ENCODE measurements at places on chromosomes 16 and 17.

DNA sequence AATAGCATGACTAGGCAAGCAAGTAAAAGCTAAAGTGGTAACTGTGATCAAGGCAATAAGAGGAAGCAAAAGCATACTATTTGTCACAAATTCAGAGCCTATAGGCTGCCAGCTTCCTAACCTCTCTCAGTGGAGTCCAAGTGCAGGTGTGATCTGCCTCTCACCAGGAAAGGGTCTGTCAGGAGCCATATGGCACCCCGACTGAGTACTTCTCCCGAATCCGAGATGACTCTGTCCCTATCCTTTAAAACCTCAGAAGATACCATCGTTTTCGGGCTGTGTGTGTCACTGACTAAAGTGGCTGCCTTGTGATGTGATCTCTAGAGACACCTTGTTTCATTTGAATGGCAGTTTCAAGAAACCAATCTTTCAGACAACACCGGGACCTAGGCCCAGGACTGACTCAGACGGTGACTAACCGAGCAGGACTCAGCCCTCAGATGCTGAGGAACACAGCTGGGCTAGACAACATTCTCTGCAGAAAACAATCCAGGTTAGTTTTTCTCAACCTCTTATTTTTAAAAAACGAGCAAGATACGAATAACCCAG is 63.6 kb downstream of the SMG6 start:
- DNase-seq = peak; percentile 97

DNA sequence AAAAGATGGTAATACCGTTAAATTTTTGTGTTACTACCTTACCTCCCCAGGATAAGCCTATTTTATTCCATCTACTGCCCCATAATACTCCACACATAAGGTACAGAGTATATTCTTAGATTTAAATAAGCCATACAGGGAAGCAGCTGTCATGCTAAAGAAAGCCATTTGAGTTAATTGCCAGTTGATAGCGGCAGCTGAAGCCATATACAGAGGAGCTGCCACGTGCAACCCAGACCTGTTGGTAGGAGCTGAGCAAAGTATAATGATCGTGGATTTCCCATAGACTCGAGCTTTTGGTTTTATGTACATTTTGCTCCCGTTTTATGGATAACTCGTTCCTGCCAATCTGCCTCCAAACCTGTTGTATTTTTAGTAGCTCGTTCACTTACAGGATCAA is 12.0 kb downstream of the CPSF4L start:
- no peak for DNase-seq

DNA sequence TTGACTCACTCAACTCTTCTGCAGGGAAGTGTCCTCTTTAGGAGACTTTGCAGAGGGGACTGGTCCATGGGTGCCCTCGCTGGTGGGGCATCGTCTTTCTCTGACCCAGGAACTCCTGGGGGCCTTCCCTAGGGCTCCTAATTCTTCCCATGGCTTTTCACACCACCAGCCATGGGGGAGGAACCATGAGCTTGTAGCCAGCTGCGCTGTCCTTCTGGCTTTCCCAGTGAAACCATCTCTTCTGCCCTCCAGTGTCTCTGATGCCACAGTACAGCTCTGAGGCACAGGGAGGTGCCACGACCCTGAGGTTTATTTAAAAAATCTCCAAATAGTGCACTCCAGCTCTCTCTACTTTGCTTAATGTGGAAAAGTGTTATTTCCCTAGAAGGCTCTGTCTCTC is 78.6 kb downstream of the SDR42E1 start:
- no peak for DNase-seq

DNA sequence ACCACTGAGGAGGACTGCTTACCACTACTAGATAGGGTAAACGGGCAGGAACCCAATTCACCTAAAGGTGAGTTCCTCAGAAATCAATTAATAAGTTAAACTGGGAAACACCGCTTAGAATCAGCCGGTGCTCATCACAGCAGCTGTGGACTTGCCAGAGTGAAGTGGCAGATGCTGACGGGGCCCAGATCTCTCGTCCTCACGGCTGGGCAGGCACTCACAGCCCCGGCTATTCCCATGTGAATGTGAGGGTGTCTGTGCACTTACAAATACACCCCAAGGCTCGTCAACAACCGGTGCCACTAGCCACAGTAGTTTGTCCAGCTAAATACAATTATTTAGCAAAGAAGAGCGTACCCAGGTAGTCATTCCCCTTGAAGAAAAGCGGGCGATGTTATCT is 29.7 kb downstream of the MBTPS1 start:
- no peak for DNase-seq

DNA sequence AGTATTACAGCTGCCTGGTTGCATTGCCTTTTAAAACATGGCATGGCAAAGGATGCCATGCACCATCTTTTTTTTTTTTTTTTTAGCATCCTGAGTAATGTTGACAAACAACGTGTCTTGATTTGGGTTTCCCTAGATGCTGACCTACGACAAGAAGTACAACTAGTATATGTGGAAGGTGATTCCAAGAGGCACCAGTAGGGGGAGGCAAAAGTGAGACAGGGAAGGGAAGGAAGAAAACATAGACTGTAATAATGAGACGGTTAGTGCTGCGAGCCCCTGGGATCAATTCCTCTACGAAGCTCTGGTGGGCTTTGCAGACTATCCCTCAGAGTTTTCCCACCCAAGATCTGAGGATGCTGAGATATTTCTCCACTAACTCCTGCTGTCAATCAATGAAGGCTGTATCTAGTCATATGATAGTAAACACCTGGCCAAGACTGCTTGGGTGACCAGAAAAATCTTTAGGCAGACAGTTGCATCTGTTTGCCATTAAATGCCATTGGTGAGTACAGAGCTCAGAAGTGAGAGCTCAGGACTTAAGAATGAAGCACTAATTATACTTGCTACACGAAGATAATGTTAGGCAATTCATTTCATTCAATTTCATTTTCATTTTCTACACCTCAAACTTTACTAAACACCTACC is 458.6 kb upstream of the GOT2 start:
- peak; percentile 14 for DNase-seq

DNA sequence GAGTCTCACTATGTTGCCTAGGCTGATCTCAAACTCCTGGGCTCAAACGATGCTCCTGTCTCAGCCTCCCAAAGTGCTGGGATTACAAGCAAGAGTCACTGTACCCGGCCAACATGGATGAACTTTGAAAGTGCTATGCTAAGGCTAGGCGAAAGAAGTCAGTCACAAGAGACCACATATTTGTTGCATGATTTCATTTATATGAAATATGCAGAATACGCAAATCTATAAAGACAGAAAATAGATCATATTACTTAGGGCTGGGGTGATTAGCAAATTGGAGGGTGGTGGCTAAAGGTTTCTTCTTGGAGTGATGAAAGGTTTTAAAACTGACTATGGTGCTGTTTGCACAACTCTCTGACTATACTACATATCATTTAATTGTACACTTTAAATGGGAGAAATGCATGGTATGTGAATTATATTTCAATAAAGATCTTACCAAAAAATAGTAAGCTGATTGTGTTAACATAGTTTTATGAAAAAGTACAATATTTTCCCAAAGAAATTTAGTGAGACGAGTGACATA is 1.2 kb upstream of the FLYWCH1 start:
- DNase-seq = peak; percentile 53

DNA sequence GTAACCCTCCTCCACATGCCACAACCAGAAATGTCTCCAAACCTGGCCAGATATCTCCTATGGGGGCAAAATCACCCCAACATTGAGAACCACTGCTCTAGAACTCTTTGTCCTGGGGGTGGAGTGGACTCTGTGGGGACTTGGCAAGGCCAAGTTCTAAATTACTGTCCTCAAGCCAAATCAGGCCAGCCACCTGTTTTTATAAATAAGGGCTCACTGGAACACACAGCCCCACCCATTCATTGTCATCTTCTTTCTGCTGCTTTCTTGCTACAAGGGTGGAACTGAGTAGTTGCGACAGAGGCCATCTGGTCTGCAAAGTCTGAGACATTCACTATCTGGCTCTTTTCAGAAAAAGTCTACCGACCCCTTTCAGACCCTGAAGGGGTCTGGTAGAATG is 26.8 kb upstream of the TMEM220 start:
- DNase-seq = no peak

GRCh38 chr17:4201226-4201625 is 58.2 kb downstream of the CYB5D2 start:
- peak; percentile 55 for DNase-seq

- no peak for DNase-seq
Observed at GRCh38 chr16:63749276-63749675, 1372.6 kb downstream of the CDH11 start.

DNA sequence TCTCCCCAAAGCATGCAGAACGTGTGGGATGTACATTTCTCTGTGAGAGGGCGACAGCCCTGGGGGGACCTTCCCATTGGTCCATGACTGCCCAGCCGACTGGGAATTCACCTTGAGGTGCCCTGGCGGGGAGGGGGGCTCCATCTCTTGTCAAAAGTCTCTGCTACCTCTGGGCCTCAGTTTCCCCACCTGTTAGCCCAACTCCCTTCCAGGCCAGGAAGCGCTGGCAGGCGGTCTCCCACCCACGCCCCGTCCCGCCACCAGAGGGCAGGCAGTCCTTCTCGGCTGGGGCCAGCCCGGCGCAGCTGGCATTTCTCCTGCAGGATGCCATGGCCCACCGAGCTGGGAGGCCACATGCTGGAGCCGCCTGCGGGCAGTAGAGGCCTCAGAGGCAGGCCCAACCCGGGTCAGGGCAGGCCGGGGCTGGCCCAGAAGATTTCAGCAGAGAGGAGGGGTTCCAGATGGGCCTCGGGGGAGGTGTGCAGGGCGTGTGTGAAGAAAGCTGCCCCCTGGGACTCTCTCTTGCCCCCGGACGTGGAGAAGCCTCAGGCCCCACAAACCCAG is 16.6 kb downstream of the CD7 start:
- DNase-seq = peak; percentile 43

DNA sequence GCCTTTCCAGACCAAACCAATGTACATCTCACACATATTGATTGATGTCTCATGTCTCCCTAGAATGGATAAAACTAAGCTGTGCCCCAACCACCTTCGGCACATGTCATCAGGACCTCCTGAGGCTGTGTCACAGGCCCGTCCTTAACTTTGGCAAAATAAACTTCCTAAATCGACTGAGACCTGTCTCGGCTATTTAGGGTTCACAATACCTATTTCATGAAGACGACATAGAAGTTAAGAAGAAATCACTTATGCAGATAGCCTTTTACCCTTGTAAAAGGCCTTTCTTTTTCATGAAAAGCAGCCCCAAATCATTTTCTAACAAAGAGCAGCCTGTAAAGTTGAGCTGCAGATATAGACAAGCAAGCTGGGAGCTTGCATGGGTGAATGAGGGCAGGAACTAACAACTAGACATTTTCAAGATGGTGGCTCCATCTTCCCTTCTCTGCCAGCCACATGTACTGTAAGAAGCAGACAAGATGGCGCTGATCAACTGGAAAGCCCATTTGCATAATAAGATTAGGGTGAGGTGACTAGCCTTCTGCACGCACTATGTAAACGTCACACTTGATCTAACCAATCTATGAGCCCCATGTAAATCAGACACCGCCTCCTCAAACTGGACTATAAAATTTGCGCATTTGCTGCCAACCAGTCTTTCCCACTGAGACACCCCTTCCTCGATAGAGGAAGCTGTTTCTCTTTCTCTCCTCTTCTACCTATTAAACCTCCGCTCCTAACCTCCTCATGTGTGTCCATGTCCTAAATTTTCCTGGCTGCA is 4.7 kb upstream of the KDM8 start:
- no peak for DNase-seq

DNA sequence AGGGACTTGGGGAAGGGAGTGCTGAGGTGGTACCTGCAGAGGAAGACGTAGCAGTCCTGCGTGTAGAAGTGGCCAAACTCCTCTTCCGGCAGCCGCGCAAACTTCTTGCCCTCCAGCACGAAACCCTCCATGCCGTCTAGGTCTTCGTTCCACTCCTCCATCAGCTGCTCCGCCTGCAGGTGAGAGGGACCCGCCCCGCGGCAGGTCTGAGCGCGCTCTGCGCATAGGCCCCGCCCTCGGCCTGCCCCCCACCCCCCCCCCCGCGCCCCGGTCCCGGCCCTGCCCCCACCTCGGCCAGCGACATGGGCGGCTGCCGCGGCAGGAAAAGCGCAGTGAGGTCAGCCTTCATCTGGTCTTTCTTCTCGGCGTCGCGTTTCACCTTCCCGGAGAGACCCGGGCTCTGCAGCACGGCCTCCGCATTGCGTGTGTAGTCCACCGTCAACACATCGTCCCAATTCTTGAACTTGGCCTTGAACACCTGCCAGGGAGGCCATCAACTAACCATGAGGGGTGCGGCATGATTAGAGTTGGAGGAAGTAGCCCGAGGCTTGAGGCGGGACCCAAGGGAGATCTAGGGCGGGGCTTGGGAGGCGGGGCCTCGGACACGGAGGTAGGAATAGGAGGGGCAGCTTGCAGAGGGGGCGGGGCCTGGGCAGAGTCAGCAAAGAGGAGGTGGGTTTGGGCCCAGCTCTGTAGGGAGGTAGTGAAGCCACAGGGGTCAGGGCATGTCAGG is 11.5 kb downstream of the FLII start:
- DNase-seq = peak; percentile 44

GRCh38 chr17:73232587-73233373 is 28.9 kb downstream of the CPSF4L start:
- DNase-seq = no peak

DNA sequence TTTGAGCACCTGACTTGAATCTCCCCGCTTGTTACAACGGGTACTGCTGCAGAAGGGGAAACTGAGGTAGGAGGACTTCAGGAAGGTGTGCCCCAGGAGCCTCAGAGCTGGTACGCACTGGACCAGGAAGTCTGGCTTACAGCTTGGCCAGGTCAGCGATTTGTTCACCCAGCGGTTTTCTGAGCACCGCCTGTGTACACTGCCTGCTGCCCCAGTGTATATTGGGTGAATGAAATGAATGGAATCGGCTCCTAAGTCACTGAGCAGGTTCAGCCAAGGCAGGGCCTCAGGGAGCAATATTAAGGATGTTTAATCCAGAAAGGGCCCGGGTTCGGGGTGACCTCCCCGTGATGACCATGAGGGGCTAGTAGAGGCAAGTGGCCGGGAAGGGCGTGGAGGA is 164.0 kb upstream of the CIBAR2 start:
- DNase-seq = no peak

DNA sequence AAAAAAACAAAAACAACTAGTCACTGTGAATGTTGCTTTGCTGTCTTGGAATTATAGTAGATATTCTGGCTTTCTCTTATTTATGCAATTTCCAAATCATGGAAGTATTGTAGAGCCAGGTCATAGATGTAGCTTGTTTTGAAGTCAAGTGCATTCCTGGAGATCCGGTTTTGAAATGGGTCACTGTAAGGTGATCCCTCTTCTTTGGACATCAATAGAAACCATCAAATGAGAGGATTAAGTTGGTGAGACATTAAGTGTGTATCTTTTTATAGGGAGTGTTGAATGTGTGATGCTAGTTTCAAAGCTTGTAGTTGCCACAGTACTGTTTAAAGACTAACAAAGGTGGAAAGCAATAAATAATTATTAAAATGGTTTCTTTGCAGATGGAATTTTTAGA is 4.5 kb downstream of the PRKAR1A start:
- DNase-seq = no peak

GRCh38 chr16:79523971-79524370 is 76.6 kb downstream of the MAF start:
- no peak for DNase-seq

Measured in fibroblast of mammary gland (primary cell).